ENCODE measurements at places on chromosomes 2 and 18. TPM values are rescaled to one million over a fixed set of nuclear protein-coding genes. Genes with fewer than 3 reads are reported as not detected.

- no peak for ATAC-seq
These were observed 162.6 kb upstream of the FN1 start for GRCh38 chr2:215598376-215598975.

GRCh38 chr2:20999906-21000645 lies 43.8 kb downstream of the APOB start:
- ATAC-seq: no peak

- ATAC-seq: peak; percentile 74
These were observed 32.1 kb upstream of the SP3 start for GRCh38 chr2:173997269-173997668.

DNA sequence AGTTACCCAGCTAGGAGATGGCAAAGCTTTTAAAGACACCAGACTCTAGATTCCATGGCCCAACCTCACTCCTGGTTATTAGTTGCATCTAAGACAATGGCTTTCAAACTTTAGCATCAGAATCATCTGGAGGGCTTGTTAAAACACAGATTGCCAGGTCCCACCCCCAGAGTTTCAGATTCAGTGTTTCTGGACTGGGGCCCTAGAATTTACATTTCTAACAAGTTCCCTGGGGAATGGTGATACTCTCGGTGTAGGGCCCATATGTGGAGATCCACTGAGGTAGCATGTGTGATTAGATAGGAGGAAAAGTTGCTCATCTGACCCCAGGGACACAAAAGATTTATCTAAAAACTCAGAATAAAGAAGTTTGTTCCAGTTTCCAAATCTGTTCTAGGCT lies 14.5 kb upstream of the TTR start:
- ATAC-seq: no peak

DNA sequence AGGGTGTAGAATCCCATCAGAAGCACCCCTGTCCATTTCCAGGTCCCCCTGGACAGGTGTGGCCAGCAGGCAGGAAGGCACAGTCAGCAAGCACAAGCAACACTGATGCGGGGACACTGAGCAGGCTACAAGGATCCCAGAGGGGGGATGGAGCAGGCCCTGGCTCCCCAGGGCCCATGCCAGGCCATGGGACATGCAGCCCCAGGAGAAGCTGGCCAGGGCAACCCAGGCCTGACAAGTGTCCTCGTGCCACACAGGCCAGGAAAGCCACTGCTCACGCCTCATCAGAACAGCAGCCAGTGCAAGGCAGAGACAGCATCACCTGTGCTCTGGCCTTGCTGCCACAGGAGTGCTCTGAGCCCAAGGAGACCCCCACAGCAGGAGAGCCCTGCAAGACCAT lies 14.1 kb upstream of the GPC1 start:
- ATAC-seq: no peak

DNA sequence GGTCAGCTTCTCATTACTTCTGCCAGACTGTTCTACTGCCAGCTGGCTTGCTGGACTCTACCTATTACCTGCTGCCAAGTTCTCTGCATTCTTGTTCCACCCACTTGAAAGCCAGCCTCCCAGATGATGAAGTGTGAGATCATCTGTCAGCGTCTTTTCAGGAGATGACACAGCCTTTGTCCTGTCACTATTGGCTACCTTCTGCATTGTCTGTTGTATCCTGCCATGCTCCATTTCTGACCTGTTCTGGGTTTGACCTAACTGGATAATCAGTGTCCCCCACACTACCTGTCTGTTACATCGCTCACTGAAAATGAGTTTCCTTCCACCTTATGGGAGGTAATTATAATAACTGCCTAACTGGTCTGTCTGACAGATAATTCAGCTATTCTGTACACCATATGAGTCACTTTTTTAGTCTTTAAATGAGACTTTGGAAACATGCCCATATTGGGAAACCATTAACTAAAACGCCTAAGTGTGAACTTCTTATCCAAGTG lies 520.6 kb downstream of the METTL4 start:
- ATAC-seq: peak; percentile 92

DNA sequence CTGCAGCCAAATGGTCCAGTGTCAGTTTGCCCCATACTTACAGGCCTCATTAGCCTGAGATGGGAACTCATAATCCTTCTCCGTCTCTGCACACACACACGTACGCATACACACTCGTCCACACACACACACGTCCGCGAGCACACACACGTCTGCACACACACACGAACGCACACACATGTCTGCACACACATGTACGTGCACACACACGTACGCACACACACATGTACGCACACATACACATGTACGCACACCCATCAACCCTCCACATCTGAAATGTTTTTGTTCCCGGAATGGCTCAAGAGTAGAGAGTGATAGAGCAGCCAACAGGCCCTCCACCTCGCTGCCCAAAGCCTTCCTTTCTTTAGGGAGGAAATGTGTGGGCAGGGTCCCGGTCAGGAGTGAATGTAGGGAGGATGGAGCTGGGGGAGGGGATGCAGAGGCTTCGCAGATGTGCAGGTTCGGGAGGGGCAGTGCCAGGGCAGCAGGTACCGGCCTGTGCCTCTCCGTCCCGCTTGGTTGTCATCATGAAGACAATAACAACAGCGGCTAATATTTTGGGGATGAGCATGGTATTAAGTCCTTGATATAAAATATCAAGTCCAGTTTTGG lies 52.7 kb downstream of the PTGR3 start:
- ATAC-seq: no peak

- ATAC-seq: no peak
These were observed 1.1 kb downstream of the PNKD start for GRCh38 chr2:218271487-218271797.

- peak; percentile 70 for ATAC-seq
These were observed at the start of gene METTL5 for GRCh38 chr2:169824373-169825333. METTL5 (minus strand) TSS chr2:169824905; CDS start chr2:169824597, 308 bp downstream.

GRCh38 chr18:8538935-8539334 lies 70.3 kb upstream of the RAB12 start:
- ATAC-seq: no peak

NAT8 gene
- not detected for total RNA-seq

IGFBP2 gene
- total RNA-seq: 192 TPM

CXCR2 gene
- 18.7 TPM for total RNA-seq
